OCI-LY7 (cell line): ENCODE measurements at places on chromosomes 13 and 19.

DNA sequence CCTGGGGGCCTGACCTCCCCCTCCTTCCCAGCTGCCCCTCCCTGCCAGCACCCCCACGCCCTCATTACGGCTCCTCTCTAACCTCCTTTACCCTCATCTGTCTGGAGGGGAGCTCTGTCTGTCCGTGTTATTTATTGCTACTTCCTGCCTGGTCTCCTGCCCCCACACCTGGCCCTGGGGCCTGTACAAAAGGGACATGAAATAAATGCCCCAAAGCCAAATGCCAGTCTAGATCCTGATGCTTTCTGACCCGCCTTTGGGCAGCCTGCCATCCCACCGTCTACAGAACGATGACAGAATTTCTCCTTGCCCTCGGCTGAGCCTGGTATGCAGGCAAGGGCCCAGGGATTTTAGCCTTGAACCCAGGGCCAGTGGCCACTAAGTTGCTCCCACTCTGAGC lies 15.4 kb upstream of the CD22 start:
- no peak for DNase-seq

DNA sequence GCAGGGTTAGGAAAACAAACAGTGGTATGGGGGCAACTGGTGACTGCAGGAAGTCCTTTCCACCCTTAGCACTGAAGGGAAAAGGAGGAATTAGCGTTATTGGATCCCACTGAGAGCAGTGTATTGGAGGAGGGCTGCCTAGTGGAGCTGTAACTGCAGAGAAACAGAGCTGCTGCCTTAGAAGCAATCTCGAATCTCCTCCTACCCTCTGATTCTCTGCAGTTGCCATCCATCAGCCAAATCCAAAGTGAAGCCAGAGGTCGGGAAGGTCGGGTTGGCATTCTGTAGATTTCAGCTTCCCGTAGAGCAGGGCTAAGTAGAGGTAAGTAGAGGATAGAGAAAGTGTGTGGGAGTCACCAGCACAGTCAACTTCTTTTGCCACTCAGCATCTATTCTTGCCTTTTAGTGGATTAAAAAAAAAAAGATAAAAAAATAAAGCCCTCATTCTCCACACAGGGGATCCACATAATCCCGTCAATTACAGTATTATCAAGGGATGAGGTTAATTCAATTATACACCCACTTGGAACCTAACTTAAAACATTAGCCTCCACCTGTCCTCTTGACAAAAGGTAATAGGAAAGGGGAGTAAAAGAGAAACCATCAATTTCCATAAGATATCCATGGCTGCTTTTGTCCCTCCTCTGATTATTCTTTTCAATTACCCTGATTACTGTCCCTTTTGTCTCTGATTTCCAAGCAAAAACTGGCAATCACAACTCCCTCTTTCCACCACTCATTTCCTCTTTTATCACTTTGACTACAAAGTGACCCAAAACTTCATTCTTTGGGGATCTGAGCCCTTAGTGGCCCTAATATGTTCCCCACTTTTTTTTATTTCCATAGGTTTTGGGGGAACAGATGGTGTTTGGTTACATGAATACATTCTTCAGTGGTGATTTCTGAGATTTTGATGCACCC lies 234.7 kb downstream of the RBM26 start:
- no peak for DNase-seq

DNA sequence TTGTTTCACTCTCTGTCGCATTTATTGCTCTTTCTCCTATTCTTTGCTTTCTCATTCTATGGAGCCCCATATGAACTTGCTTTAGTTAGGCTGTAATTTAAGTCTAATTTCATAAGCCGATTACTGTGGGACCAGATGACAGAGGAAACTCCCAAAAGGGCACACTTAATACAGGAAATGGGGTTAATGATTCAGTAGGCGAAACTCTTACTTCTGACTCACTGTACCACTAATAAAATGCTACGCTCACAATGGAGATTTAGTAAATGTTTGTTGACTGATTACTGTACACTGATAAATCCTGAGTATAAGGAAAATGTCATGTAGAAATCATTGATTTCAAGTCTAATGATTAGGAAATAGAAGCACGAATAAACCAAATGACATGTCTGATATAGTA lies 276.4 kb downstream of the KLF5 start:
- DNase-seq = no peak

GRCh38 chr13:102872531-102872930 lies 26.7 kb downstream of the ERCC5 start:
- DNase-seq = no peak

- no peak for DNase-seq
These were observed 15.4 kb downstream of the SLC1A5 start for GRCh38 chr19:46773018-46773399.

DNA sequence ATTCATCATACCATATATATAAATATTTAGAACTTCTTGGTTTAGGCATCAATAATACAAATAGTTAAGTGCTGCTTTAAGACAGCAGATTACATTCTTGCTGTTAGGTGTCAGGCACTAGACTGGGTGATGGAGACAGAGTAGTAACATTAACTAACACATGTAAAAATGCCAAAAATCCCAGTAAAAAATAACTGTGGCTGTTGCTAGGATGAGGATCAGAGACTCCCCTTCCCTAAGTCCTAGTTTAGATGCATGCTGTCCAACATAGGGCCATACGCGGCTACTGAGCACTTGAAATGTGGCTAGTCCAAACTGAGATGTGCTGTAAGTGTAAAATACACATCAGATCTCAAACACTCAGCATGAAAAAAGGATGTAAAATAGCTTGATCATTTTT lies 94.7 kb downstream of the CDADC1 start:
- DNase-seq = no peak

GRCh38 chr13:26821672-26822071 lies 61.1 kb upstream of the GPR12 start:
- no peak for DNase-seq

DNA sequence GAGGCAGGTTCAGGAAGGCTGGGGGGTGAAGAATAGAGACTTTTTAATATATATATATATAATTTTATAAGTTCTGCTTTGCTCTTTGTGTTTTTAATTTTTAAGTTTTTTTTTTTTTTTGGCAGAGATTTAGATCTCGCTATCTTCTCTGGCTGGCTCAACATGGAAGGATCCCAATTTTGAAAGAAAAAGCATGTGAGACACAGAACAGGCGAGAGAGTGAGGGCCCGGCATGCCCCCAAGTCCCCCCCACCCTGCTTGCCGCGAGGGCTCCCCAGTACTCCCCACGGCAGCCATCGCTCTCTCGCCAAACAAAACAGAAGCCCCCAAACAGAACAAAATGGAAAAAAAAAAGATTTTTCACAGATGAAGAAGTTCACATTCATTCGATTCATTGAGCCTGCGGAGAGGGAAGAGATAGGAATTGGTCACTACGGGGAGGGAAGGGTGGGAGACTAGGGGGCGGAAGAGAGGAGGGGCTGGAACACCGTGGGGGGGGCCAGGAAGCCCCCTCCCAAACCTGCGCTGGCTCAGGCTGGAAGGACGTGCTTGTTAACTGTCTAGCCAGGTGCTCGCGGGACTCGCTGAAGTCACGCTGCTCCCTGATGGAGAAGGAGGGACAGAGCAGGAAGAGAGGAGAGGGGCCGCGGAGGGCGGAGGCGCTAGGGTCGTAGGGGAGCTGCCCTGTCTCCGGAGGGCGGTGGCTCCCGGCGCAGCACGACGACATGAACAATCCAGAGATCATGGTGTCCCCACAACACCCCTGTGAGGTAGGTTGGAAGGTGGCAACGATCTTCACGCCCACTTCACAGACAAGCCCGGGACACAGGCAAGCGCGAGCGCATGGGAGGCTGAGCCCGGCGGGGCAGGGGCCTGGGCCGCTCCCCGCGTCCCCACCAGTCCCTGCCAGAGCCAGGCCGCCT lies 10.6 kb downstream of the KHSRP start:
- DNase-seq = no peak

DNA sequence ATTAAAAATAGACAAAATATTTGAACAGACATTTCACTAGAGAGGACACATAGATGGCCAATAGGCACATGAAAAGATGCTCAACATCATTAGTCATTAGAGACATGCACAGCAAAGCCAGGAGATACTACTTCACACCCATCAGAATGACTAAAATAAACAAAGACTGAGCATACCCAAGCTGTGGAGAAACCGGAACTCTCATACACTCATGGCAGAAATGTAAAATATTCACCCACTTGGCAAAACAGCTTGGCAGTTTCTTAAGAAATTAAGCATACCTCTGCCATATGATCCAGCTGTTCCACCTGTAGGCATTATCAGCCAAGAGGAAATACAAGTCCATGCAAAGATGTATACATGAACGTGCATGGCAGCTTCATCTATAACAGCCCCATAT lies 213.4 kb downstream of the TSHZ3 start:
- DNase-seq = no peak

DNA sequence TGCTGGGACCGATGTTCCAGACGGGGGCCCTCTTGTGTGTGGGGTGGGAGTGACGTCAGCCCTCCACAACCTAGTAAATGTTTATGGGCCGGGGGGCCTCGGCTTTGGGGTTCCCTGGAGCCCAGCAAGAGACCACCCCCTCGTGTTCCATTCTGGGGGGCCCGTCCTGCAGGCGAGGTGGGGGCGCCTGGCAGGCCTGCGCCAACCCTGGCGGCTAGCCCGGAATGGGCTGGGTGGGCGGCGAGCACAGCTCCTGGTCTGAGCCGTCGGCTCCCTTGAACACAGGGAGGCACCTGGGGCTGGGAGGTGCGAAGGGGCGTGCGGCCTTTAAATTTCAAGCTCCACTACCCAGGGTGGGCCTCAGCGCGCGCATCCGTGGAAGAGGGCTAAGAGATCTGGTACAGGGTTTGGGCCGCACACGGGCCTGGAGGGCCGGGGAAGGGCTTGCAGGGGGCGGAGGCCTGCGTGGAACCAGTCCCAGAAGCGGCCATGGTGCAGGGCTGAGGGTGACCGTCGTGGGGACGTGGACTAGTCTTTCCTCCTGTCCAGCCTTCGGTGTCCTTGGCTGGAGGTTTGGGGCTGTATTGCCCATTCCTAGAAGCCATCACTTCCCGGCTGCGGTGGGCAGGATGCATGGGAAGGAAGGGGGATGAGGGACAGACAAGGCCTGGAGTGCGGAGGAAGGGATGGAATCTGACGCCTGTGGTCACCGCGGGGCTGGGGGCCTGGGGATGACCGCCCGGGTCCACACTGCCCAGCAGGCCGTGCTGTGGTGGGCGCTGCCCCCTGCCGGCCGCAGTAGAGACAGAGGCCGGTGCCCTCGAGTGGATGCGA lies 11.4 kb downstream of the NDUFA11 start:
- peak; percentile 32 for DNase-seq

DNA sequence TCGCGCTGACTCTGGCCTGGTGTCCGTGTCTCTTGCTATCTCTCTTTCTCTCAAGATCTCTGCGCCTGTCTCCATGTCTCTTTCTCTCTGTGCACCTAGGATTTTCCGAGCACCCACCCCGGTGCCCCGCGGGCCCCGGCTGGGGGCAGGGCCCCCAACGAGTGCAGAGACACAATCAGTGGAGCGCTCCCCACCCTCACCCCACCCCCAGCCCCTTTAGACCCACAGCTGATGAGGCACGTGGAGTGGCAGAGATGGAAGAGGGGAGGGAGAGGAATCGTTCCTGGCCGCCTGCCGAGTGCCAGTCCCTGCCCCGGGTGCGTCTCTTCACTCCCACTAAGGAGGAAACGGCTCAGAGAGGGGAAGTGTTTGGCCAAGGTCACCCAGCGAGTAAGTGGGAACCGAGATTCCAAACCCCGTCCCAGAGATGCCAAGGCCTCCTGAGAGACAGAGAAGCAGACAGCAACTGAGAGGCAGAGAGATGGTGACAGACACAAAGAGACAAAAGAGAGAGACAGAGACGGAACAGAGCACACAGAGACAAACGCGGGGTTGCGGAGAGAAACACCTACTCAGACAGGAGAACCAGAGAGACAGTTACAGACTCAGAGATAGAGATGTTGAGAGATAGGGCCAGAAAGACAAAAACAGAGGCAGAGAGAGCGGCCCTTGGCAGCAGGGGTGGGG lies 626 bp upstream of the BCL3 start:
- no peak for DNase-seq

- peak; percentile 94 for DNase-seq
These were observed 9.9 kb downstream of the LMTK3 start for GRCh38 chr19:48501494-48502349.

GRCh38 chr13:99067159-99067985 lies 89.5 kb upstream of the DOCK9 start:
- no peak for DNase-seq

GRCh38 chr13:52399046-52399445 lies 6.9 kb downstream of the THSD1 start:
- DNase-seq = no peak

GRCh38 chr19:19597809-19598306 lies 20.6 kb downstream of the PBX4 start:
- no peak for DNase-seq

GRCh38 chr13:114248011-114248410 lies 13.3 kb downstream of the CDC16 start:
- DNase-seq = no peak

GRCh38 chr13:111492958-111493357 lies 172.5 kb downstream of the TEX29 start:
- no peak for DNase-seq

DNA sequence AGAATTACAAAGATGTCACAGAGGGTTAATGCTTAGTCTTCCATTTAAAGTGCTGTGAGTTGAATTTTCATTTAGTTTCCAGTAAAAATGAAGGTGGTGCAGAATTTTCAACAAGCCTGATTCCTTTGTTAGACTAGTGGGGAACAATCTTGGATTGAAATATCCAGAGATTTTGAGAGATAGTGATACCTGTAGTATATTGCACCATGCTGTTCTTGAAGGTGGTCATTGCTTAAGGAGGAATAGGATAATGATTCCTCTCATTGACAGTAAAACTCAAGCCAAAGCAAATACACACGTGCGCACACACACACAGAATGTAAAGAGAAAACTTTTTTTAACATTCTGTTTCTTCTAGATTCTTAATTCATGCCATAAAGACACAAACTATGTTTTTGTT lies 5.3 kb downstream of the PCDH17 start:
- no peak for DNase-seq
